ENCODE measurements at places on chromosomes 1 and 21. TPM values are rescaled to one million over a fixed set of nuclear protein-coding genes. Genes with fewer than 3 reads are reported as not detected.

- DNase-seq, result no peak
Observed at GRCh38 chr1:224510880-224511645, 76.5 kb upstream of the WDR26 start.

DNA sequence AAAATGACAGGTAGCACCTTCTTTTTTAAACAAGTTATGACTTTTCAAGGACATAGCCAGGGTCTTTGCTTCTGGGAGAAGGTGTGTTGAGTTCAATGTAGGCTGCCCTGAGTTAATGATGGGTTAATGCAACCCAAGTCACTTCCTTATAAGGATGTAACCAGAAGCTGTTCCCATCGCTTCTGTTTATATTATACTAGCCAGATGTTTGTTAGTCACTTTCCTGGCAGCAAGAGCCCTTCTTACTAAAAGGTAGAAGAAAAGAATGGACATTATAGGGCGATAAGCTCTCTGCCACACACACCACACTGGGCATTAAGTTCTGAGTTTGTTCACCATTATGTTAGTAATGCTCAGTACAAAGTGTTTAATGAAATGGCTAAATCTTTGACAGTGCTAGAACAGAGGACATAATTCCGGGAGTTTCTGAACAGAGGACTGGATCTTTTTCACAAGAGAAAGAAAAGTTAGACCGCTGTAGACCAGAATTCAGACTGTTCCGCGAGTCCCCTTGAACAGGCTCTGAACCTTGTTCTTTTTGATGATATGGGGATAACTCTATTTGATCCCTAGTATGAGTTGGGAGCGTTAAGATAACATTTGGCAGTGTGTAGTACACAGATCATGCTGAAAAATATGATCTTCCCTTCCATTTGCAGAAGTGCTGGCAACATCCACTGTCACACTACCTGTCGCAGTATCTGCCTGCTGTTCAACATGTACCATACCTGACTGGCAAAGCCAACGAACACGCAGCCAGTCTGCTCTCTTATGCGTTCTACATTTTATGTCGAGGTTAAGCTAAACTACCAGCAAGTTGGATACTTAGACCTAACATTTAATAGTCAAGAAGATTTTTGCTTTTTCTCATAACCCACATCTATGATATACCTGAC, 41.0 kb downstream of the DEGS1 start:
- no peak for DNase-seq

GRCh38 chr1:103569493-103569892, 1.9 kb upstream of the AMY2B start:
- no peak for DNase-seq

COL6A2 gene
- total RNA-seq, result 252 TPM

DNA sequence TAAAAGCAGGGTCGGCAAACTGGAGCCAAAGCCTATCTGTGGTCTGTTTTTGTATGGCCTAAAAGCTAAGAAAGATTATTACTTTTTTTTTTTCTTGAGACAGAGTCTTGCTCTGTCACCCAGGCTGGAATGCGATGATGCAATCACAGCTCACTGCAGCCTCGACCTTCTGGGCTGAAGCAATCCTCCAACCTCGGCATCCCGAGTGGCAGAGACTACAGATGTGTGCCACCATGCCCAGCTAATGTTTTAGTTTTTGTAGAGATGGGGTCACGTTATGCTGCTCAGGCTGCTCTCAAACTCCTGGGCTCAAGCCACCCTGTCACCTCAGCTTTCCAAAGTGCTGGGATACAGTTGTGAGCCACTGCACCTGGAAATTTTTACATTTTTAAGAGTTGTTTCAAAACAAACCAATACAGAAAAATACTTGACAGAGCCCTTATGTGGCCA, 6.5 kb upstream of the GLRX2 start:
- DNase-seq, result peak; percentile 80

DNA sequence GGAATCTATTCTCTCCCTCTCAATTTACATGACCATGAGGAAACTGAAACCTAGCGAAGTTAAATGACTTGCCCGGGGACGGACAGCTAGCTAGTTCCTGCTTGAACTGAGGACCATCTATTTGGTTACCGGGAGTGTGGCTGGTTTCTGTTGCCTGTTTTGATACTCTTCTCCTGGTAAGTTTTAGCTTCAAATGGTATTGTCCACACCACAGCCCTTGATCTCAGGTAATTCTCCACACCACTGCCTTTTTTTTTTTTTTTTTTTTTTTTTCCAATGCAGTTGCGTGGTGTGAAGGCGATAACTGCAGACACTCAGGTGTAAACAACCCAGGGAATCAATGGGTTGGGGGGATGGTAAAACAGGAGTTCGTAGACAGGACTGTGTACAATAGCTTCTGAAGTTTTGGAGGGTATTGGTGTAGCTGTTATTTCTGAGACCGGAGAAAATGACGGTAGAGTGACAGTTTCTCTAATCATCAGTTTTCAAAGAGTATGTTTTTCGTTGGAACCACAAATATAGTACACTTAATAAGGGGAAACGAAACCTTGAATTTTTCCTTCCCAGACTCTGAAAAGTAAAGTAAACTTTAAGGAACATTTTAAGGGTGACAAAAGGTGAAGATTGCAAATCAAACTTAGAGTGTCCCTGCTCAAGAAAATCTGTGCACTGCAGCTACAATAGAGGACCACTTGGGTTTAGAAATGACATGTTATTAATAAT, 125.3 kb upstream of the CACYBP start:
- DNase-seq, result no peak

- DNase-seq, result no peak
Observed at GRCh38 chr1:235024711-235025421, 103.8 kb downstream of the TOMM20 start.

- DNase-seq, result no peak
Observed at GRCh38 chr1:169943963-169944526, 50.3 kb upstream of the SCYL3 start.

DNA sequence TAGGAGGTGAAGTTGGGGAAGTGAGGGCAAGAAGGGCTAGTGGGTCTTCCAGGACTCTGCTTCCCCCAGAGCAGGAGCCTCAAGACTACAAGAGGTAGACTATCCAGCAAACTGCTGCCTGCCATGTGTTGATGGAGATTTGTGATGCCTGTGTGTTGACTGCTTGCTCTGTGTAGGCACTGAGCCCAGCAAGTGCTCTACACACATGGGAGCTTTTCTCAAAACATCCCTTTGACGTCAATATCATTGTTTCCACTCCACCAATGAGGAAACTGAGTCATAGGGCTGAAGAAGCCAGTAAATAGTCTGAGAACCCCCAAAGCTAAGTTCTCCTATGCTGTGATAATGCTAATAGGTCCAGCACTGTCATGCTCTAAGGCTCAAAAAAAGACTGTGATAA, 207.2 kb upstream of the NFIA start:
- DNase-seq, result no peak

GRCh38 chr21:46320331-46320801, 3.3 kb downstream of the C21orf58 start:
- DNase-seq, result no peak

- no peak for DNase-seq
Observed at GRCh38 chr1:112000048-112000447, 10.6 kb upstream of the KCND3 start.

GRCh38 chr1:210373878-210374599, 45.3 kb downstream of the HHAT start:
- no peak for DNase-seq

DNA sequence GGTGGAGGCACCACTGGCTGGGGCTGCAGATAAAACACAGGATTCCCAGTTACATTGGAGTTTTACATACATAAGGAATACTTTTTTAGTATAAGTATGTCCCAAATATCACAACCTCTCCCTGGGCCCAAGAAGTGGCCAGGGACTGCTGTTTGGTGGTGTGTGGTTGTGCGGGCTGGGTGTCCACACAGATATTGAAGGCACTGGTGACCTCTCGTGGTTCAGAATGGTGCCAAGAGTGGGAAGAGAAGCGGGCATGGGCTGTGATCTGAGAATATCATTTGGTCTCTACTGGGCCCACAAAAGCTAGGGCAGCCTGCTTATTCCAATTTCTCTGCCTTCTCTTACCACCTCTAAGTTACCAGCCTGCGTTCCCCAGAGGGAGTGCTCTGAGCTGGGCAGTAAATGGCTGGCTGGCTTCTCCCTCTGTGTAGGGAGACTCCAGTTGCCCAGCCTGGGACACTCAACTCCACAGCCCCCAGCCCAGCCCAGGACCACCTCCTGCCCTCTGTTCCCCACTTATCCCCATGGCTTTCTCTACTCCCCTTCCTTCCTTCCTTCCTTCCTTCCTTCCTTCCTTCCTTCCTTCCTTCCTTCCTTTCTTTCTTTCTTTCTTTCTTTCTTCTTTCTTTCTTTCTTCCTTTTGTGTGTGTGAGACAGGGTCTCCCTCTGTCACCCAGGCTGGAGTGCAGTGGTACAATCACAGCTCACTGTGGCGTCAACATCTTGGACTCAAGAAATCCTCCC, 42.8 kb upstream of the RD3 start:
- DNase-seq, result no peak

- no peak for DNase-seq
Observed at GRCh38 chr1:212722270-212722957, 22.8 kb upstream of the BATF3 start.

GRCh38 chr1:102002057-102002456, 5.3 kb upstream of the OLFM3 start:
- DNase-seq, result no peak

DNA sequence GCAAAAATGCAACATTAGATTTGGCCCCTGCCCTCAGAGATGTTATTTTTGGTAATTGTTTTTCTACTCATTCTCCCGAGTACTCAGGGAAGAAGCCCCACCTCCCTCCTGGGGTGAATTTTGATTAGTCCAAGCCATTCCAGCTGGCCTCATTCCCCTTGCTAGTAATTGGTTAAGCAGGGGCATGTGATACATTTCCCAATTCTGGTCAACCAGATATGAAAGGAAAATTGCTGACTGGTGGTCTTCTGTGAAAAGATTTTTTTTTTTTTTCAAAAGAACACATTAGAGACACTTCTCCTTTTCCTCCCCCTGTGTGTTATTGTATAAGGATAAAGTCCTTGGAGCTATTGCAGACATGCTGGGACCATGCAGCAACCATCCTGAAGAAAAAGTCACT, 71.1 kb upstream of the AKT3 start:
- DNase-seq, result no peak

DNA sequence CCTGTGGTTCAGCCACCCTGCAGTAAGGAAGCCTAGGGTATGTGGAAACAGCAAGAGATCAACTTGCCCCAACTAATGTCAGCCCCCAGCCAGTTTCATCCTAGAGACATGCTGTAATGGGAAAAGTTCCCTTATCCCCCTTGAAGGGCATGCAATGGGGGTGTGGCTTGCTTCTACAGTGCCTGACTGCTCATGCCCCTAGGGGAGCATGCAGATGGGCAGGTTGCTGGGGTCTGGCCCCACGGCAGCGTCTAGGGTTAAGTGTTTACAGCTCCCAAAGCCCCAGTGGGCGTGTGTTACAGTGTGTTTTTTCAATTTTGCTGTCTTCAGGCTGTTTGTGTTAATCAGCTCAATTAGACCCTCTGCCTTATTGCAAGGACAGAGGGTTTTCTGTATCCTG, 1105.9 kb downstream of the AMY1C start:
- DNase-seq, result no peak

SLAMF9 gene
- total RNA-seq, result not detected

AMY1C gene
- total RNA-seq, result not detected

DNA sequence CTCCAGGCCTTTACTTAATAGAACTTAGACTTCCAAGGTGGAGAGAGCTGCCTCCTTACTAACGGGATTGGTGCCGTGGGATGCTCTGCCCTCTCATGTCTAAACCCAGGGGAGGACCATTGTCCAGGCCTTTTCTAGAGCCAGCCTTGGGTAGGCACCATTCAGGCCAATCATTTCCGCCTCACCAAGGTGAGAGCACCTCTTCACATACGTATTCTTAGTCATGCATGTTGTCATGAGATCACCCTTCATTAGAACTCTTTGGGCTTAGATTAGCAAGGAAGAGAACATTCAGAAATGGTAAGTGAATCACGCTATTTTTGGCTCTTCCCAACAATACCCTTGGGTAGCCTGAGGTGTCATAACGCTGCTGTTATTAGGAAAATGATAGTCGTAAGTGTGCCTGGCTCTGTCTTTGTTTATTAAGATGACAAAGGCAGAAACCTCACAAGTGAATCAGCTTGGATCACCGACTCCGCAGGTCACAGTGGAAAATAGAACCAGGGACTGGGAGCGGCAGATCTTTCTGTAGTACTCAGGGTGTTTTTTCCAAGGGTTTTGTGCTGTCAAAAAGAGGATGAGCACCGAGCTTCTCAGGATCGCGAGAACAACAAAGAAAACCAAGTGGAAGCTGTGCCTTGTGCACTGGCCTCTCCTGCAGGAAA, 55.0 kb downstream of the HUNK start:
- DNase-seq, result no peak

All from right atrium auricular region (tissue), 2 donors.